ENCODE measurements at places on chromosomes 6 and 20.

DNA sequence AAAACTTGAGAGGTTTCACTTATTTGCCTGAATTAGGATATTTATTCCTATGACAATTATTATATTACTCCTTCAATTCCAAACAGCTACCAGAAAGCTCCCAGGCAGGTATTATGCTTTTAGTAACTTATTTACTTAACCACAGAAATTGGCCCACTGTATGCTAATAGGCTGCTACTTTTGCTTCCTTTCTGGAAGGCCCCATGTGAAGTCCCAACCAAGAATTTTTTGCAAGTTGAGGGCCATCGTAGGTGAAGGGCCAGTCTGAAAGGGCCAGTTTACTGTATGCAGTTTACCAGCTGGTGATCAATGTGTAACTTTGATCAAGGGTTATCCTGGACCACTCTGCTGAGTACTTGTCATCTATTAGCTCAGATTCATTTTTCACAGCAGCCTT, 45.0 kb downstream of the EDN1 start:
- no peak for DNase-seq

DNA sequence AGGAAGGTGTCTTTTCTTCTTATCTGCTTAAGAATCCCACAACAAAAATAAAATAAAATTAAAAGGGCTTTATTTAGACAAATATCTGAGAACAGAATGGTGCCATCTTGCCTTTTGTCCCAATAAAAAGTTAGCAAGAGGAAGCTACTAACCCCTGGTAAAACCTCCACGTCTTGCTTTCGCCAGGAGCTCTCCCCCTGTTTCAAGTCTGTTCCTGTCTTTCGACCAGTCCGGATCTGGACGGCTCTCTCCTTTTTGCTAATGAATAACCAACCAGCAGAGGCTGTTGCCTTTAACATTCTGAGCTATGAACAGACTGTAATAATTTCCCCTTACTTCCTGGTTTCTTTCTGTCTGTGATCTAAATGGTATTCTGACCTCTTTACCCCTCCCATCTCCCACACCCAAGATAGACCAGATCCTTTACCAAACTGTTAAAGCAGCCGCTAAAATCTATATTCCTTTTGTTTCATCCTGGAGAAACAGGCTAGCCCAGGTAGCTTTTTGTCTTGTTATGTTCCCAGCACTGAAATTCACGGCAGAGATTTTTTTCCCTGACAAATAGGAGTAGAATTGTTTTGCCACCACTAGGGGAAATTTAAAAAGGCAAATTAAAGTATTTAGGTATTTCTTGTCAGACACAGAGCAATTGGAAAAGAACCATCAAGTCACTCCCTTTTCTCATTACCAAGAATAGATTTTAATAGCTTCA, at the start of gene FRK:
TSS of gene FRK (minus strand) at position 320 of the 712 bp plus-strand sequence. CDS start 580 bp downstream, outside the sequence.
- no peak for DNase-seq

GRCh38 chr20:56359212-56360132, 698 bp downstream of the FAM210B start:
- no peak for DNase-seq

DNA sequence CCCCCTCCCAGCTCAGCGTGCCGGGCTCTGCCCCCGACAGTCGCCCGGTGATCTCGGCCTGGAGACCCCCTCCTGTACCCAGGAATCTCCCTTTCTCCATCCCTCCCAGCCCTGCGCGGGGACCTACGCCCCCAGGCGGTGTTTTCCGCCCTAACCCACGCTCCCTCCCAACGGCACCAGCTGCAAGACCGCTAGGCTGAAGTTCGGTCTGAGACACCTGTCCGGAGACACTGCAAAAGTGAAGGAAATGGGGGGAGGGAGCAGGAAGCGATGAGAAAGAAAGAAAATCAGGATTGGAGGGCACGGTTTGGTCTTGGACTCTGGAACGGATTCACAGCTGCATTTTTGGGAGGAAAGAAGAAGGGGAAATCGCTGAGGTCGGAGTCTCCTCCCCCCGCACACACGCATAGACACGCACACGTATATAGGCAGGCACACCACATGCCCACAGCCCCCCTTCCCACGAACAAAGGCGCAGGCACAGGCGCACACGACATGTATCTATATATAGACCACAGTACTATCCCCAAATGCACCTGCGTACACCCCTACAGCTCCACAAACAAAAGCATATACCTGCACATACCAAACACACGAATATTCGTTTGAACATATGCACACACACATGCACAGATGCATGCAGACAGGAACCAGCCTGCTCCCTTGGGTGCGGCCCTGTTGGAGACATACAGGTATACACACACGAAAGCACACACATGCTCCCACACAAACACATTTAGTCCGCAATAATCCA, 1.0 kb downstream of the SLC32A1 start:
- no peak for DNase-seq

DNA sequence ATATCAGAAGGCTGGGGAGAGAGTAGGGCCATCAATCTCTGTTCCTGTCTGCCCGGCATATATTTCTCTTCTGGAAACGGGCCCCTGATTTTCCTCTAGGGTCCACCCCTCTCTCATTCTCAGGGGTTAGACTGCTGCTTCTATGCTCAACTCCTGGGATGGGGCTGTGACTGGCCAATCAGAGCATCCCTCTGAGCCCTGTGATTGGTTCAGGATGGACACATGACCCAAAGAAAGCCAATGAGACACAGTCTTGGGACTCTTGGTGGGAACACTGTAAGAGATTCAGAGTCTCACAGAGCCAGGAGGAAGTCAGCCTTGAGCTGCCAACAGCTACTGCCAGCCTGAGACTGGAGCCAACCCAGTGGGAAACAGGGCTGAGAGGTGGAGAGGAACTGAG, 31.0 kb upstream of the KCNB1 start:
- DNase-seq = no peak

- no peak for DNase-seq
These were observed 258.7 kb downstream of the LRFN2 start for GRCh38 chr6:40328386-40328985.

GRCh38 chr20:39534846-39535245, 572.7 kb downstream of the DHX35 start:
- no peak for DNase-seq

DNA sequence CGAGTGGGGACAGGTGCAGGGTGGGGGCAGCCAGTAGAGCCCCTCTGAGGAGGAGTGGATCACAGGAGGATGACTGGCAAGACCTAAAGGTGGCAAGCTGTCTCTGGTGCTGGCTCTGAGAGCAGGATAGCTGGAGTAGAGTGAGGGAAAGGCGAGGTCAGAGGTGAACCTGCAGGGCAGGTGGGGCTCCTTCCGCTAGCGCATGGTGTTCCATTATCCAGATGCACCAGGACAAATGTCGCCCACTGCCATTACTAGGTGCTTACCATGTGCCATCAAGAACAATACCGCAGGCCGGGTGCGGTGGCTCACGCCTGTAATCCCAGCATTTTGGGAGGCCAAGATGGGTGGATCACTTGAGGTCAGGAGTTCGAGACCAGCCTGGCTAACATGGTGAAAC, 18.3 kb upstream of the FAM110A start:
- no peak for DNase-seq

DNA sequence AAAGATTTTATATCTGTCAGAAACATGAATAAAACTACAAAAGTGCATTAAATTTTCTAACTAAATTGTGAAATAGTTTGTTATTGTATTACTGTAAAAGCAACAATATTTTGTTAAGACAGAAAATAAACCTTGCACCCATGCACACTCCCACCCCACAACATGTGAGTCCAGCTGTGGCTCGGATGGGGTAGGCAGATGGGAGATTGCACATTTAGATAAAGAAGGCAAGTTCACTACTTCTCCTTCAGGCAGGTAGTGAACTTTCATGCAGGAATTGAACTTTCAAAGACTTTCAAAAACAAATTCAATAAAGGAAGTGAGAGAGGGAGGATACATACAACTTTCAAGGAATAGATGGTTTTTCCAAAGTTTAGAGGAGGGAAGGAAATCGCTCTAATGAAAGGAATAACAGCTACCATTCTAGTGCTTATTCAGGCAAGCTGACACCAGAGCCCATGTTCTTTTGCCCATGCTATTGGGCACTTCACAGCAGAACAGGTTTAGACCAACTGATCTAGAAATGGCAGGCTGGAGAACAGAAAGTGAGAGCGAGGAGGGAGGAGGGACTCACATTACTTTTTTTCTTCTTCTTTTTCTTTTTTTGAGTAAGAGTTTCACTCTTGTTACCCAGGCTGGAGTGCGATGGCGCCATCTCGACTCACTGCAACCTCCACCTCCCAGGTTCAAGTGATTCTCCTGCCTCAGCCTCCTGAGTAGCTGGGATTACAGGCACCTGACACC, 28.5 kb downstream of the SF3B5 start:
- DNase-seq = no peak

DNA sequence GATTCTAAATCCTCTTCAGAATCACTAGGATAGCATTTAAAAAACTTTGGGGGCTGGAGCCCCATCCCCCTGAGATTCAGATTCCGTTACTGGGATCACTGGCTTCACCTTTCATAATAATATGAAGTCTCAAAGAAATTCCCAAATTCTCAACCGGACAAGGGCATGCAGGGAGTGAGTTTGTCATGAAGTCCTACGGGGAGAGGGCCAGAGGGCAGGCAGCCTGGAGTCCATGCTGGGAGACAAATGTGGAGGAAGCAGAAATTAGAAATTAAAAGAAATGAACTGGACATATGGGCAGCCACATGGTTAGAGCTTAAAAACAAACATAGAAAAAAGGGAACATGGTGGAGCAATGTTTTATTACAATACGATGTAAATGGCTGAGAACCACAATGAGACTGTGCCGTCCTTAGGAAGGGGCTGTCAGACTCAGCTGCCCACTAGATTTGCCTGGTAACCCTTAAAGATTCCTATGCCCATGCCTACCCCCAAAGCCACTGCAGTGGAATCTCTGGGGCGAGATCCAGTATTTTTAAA, 142.6 kb downstream of the CEBPB start:
- no peak for DNase-seq

- peak; percentile 33 for DNase-seq
These were observed 53.3 kb upstream of the KLHL31 start for GRCh38 chr6:53718597-53719460.

GRCh38 chr6:154154389-154154967, 115.4 kb downstream of the OPRM1 start:
- no peak for DNase-seq

GRCh38 chr6:35610830-35611229, 77.9 kb downstream of the FKBP5 start:
- DNase-seq = no peak

- no peak for DNase-seq
These were observed 275.4 kb downstream of the TSHZ2 start for GRCh38 chr20:53247468-53248103.

GRCh38 chr6:33709605-33710295, 1.8 kb downstream of the UQCC2 start:
- no peak for DNase-seq

- no peak for DNase-seq
These were observed 13.7 kb upstream of the FAM83C start for GRCh38 chr20:35305682-35306556.

- no peak for DNase-seq
These were observed 442.4 kb upstream of the SOX4 start for GRCh38 chr6:21151119-21151518.

- DNase-seq = no peak
These were observed 89.2 kb downstream of the FOXA2 start for GRCh38 chr20:22495172-22495571.

DNA sequence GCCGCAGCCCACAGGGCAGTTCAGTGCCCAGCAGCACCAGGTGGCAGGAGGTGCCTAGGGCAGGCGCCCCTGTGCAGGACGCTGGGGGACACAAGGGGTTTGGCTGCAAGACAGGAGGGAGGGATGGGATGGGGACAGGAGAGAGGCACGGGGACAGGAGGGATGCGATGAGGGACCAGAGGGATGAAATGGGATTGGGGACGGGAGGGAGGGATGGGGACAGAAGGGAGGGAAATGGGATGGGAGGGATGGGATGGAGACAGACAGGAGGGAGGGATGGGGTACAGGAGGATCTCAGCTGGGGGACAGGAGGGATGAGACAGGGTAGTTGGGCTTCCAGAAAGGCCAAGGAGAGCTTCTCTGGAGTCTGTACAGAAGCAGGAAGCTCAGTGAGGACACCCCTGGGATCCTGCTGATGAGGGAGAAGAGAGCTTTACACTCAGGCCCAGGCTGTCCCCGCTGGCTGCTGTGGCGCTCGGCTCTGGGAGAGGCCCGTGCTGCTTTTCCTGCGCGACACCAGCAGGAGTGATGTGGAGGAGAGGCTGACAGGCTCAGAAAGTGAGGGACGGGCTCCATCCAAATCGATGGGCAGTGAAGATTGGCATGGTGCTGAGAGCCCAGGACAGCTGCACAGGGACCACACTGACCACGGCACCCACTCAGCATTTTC, 400.8 kb downstream of the SMOC2 start:
- no peak for DNase-seq

DNA sequence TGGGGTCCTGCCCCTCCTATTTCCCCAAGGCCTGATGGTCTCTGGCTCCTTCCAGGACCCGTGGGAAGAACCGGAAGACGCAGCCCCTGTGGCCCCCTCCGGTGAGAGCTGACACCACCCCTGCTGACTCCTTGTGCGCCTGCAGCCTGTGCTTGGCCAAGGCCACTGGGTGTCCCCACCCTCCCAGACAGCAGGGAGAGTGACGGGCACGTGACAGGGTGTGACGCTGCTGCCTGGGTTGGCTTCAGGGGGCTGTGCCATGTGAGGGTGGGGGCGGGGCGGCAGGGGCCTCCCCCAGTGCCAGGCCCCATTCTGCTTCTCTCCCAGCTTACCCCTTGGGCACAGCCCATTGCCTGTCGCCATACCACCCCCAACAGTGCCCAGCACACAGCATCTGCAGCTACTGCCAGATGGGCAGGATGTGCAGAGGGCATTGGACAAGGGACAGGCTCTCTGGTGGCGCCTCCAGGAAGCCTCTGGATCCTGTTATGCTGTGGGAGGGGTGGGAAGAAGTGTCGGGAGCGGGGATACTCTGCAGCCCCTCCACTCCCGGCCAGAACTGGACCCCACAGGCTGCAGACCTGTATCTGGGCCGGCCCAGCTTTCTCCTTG, 2.9 kb downstream of the BIRC7 start:
- DNase-seq = no peak

- DNase-seq = no peak
These were observed 162.2 kb downstream of the KCNQ5 start for GRCh38 chr6:72784071-72784470.

DNA sequence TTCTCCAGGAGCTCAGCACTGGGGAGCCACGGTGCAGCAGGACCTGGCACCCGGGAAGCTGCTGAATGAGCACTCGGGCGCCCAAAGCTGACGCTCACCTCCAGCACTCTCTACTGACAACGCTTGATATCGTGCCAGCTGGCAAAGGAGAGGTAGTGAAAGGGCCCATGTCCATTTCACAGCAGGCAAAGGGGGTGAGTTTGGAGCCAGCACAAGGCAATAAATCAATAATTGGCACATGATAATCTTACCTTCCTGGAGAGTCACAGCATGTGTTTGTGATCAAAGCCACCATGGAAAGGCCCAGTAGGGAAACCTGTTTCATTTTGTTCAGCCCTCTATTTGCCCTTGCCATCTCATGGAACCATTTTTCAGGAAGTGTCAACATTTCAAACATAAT, 23.3 kb upstream of the SMIM26 start:
- DNase-seq = no peak
